CD14-positive monocyte (primary cell): ENCODE measurements at places on chromosomes 6 and 20.
A peak's percentile ranks its signal among the peaks of the same experiment; 100 is the strongest.

GRCh38 chr20:62621251-62622110 is 20.8 kb upstream of the SLCO4A1 start:
- DNase-seq = no peak

DNA sequence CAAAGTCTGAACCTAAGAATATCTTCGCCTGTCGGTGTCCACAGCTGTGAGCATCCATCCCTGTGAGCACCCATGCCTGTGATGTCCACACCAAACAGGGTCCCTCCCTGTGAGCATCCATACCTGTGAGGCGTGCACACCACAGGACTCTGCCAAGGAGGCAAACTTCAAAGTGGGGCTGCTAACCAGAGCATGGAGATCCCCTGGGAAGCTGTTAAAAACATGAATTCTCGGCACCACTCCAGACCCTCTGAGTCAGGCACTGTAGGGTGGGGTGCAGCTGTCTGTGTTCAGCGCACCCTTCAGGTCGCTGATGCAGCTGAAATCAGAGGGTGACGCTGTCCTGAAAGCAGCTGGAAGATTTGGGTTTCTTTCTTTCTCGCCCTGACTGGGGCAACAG is 85.4 kb upstream of the NXT1 start:
- DNase-seq = no peak

DNA sequence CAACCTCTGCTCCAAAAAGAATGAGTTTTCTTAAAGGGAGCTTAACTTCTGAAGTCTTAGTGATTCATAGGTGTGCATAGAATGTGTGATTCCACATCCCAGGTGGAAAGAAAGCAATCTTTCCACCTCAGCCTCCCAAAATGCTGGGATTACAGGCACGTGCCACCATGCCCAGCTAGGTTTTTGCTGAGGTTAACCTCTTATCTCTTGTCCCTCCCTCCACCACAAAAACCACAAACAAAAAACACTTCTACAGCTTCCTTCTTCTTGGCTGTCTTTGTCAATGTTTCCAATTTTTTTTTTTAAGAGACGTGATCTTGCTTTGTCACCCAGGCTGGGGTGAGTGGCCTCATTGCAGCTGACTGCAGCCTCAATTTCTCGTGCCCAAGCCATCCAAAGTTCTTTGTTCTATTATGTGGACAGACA is 8.1 kb upstream of the CSE1L start:
- peak; percentile 54 for DNase-seq

DNA sequence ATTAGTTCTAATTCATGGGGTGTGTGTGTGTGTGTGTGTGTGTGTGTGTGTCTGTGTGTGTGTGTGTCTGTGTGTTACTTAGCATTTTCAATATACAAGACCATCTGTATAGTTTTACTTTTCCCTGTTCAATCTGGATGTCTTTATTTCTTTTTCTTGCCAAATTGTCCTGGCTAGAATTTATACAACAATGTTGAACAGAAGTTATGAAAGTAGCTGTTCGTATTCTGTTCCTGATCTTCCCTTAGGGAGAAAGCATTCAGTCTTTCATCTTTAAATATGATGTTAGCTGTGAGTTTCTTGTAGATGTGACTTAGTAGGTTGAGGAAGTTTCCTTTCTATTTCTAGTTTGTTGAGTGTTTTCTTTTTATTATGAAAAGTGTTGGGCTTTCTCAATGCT is 334.7 kb upstream of the RNF24 start:
- no peak for DNase-seq
